Kidney epithelial cell (primary cell): ENCODE measurements at places on chromosomes 11 and 22. TPM values are rescaled to one million over a fixed set of nuclear protein-coding genes. Genes with fewer than 3 reads are reported as not detected.

- no peak for DNase-seq
Measured at GRCh38 chr11:129747071-129747470, 68.6 kb upstream of the TMEM45B start.

- no peak for DNase-seq
Measured at GRCh38 chr22:35516723-35517122, 23.9 kb upstream of the RASD2 start.

GRCh38 chr11:117914991-117915618 is 14.1 kb downstream of the TMPRSS13 start:
- DNase-seq = no peak

GRCh38 chr11:2293531-2293971 is 8.2 kb downstream of the C11orf21 start:
- no peak for DNase-seq

DNA sequence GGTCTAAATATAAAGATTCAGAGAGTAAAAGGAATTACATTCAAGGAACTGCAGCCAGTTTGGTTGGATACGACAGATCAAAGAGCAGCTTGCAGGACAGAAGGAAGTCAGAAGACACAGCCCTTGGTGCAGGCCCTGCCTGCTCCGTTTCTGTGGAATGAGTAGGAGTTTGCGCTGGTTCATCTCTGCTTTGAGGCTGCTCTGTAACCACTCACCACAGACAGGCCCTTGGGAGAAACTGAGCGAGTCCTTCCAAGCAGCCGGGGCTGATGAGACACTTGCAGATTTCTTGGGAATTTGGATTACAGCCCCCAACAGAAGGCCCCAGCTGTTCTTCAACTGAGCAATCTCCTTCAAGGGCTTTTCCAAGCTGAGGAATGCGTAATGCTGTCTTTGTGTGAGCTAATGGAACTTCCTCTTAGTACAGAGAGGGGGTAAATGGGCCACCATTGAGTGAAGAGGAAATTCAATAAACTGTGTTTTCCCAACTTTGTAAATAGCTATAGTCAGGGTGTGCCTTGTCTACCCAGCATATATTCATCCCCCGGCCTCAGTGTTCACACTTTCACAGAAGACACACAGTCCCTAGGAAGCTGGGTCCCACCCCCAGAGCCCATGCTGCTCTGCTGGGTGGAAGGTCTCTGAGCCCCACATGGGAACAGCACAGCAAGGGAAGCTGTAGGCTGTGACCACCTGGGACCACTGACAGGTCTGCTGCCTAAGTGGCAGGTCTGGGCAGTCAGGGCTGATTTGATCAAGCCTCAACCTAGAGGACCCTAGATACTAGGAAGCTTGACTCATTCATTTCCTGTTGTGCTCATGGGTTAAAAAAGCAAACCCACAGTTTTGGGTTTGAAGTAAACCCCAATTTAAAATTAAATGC is 16.6 kb downstream of the IL10RA start:
- DNase-seq = no peak

DNA sequence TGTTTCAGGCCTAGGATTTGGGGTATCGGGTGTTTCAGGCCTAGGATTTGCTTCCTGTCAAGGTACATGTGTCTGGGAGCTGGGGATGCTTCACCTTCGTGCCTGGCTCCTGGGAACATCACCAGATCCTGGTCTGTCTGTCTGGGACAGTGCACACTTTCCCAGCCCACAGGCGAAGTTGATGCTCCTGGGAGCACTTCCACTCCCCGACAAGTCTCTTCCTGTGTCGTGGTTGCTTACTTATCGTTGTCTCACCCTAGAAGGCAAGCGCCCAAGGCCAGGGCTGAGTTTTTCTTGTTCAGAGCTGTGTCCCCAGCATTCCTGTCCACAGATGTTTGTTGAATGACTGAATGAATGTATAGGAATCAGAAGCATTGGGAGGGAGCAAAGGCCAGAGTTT is 71.5 kb downstream of the LINC01488 start:
- no peak for DNase-seq

GRCh38 chr11:70569996-70570692 is 171.8 kb downstream of the CTTN start:
- no peak for DNase-seq

Gene DEFB131B
- not detected in 2 replicates for total RNA-seq

Gene C22orf31
- total RNA-seq = not detected in 2 replicates

Gene SLC22A6
- total RNA-seq = not detected in 2 replicates
